Stimulated activated CD4-positive, alpha-beta T cell treated with anti-CD3 and anti-CD28 coated beads, TNF-alpha, amount 100 ng/mL, for 1 hour (primary cell): ENCODE measurements at places on chromosomes 1 and 21.

DNA sequence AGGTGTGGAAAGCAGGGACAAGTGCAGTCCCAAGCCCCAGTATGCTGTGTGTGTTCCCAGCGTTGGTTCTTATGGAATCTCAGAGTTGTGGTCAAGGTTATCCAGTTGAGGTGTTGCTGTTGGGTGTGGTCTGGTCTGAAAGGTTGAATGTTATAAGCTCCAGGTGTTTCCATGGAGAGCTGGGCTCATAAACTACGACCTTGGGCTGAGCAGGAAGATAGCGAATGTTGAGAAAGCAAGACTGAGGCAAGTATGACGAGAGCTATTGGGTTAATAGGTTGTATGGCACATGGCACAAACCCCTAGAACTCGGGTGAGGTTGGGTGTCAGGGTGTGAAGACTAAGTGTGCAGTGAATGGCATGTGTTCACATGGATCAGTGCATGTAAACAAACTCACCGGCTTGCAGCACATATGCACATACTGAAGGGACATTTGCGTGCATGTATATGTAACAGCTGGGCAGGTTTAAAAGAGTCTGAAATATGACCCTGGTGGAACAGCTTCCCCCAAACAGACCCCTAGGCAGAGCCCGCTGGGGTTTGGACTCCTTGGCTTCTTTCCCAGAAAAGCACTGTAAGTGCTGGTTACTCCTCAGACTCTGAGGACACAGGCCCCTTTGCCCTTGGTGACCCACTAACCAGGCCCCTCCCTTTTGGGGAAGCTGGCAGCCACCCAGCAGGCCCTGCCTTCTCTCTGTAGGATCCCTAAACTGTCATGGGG, 117.5 kb downstream of the NAV1 start:
- no peak for DNase-seq

DNA sequence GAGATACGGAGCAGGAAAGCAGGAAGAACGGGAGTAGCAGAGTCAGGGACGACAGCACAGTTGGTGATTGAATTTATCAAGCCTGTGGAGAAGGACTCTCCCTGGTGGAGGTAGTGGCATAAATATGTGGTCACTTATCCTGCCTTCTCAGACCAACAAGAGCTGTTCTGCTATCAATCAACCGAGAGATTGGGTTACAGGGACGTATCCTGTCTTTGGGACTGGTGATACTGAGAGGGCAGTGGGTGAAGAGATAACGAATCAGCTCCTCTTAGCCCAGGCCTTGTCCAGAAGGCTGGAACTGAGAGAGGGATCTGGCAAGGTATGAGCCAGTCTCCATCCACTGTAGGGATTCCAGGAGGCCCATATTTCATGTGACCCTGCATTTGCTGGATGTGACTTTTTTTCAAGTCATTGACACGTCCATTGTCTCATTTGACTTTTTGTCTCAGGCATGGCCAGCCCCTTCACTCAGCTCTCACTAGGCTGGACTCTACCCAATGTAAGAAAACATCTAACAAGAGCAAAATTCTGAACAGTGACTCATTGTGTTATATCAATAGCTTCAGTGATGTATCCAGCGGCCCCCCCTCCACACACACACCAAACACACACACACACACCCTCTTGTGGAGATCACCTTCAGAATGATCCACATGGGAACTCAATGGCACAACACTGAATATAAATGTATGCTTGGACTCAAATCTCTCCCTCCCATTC, 11.3 kb downstream of the C1orf116 start:
- DNase-seq = no peak

DNA sequence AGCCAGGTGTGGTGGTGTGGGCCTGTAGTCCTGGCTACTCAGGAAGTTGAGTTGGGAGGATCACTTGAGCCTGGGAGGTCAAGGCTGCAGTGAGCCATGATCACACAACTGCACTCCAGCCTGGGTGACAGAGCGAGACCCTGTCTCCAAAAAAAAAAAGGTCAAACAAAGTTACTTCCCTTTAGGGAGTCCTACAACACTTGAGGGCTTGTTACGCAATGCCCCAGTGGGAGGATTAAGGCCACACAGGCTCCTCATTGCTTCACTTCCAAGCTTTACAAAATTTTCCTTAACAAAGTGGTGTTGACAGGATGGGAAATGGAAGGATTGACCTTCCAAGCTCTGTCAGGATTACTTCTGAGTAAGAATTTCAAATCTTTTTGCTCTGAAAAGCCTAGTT, 6.2 kb upstream of the EXTL1 start:
- no peak for DNase-seq

DNA sequence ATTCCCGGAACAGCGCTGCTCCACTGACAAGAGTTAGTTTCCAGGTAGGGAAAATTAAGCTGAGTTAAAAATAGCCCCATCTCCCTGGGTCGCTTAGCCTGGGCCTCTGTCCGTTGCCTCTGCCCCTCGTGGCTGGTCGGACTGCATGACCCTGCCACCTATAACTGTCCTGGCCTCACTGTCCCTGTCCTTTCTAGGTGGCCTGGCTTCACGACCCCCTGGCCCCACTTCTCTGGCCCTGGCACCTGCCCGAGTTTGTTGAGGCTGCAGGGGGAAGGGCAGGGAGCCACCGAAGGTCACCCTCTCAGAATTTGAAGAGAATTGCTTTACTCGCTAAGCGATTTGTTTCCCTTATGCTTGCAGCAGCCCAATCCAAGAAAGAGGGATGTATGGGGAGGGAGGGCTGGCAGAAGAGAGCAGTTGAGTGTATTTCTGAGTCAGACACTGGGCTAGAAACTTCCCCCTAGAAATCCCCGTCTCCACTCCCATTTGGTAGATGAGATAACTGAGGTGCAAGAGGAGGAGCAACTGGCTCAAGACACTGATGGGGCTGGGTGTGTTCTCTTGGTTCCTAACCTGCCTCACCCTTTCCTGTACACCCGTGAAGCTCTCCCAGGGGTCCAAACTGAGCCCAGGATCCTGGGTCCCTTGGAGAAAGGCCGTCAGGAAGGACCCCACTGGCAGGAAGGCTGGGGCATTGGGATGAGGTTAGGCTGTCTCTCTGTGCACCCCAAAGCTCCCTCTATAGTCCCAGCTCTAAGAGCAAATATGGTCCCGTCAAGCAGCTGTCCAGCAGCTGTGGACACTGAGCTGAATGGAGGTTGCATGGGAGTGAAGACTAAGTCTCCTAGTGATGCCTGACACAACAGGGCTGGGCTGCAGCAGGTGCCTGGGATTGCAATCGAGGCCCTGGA, 2.9 kb upstream of the EDN2 start:
- DNase-seq = no peak

DNA sequence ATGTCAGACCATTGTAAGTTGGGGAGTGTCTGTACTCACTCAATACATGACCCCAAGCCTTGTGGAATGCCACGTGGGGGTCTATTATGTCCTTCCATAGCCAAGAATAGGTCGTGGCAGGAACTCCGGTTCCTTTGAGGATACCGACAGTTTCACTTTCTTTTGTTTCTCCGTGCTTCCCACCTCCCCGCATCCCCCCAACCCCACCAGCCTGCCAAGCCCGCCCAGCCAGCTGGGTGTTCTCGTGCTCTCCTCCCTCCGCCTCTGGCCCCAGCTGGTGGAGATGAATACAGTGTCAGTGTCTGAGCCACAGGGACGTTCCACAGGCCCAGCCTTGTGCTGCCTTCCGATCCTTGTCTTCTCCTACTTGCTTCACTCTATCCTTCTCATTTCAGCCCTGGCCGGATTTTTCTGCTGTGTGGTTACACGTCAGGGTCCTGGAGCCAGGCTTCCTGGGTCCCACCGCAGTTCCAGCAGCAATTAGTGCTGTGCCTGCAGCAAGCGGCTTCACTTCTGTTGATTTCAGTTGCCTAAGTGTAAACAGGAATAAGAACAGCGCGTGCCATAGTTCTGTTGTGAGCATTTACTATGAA, 4.1 kb upstream of the AGTRAP start:
- DNase-seq = no peak

DNA sequence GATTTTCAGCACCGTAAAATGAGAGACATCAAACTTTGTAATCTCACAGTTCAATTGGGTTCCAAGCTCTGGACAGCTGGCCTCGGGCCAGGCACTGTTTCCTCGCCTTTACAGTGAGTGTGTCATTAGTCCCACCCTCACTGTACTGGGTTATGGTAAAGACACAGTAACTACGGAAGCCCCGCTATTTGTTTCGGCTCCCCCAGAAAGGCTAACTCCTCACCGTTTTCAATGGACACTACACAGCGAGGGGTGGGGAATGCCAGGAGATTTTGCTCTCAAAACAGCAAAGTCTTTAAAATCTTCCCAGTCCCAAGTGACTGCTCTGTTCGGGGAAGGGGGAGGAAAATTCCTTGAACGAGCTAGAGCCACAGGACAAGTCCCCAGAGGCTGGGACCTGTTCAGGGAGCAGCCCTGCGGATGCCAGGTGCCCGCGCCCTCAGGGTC, 757 bp upstream of the SPSB1 start:
- DNase-seq = no peak

GRCh38 chr1:218658899-218659298, 313.8 kb downstream of the TGFB2 start:
- no peak for DNase-seq

- DNase-seq = no peak
Observed at GRCh38 chr21:32198384-32198783, 80.5 kb downstream of the MIS18A start.

DNA sequence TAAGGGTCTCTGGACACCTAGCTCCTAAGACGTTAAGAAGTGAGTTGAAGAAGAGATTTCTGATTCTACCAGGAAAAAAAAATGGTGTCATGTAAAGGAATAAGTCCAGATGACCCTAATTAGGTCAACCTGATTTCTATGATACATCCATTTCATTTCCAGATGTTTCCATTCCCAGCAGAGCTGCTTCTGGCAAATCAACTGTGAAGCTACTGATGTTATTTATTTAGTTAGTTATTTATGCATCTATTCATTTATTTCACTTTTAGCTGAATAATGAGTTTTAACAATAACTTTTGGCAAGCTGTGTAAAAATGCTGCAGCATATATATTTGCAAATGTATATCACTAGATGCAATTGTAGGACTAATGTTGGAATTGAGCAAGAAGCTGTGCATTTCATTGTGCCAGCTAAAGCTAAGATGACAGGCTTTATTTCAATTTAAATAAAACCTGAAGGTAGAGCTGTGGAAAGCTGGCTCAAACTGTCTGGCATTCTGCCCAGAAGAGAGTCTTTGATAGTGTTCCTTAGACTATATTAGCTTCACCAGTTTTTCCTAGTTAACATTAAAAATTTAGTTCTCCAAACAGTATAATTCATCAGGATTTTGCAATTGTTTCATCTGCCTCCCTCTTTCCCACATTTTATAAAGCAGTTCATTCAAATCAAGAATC, 1164.4 kb upstream of the ADGRL4 start:
- DNase-seq = no peak

DNA sequence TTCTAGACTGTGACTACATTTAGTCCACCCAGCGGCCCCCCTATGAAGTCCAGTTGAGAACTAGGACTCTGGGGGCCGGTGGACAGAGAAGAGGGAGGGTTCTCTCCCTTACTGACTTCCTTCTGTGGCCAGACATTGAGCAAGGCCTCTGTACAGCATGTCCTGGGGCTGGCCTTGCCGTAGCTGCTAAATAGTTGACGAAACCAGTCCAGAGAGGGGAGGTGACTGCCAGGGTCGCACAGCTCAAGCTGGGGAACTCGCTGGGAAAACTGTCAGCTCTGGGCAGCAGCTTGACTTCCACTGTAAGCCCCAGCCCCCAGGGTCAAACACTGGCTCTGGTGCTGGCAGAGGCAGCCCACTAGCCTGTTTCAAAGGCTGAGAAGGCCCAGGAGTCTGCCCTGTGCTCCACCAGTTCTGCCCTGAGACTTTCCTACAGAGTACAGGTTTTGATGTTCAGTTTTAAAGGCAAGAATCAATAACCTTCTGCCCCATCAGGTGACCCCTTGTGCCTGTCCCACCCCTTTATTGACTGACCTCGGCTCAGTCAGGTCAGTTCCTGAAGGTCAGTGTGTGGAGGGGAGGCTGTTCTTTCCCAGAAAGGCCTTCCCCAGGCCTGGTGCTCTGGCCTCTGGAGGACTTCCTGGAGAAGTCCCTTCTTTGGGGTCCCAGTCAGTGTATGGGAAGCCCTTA, 14.1 kb downstream of the PCSK9 start:
- no peak for DNase-seq

GRCh38 chr1:17161137-17161740, 42.0 kb upstream of the PADI2 start:
- DNase-seq = no peak

- no peak for DNase-seq
Observed at GRCh38 chr1:208475449-208475848, 231.3 kb upstream of the PLXNA2 start.

DNA sequence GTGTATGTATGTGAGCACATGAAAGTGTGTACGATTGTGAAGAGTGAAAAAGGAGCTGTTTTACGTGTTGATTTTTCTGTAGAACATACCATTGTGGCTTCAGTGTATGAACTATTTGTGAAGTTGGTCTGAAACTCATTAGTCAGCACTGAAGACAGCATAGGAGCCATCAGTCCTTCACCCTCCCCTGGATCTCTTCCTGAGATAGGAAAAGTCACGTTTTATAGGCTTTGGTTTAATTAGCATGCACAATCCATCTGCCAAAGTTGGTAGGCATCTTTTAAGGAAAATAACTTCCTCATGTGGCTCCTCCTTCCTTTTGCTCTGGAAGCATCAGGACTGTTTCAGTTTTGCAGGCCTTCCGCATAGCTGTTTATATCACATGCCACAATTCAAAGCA, 1.4 kb upstream of the RABIF start:
- no peak for DNase-seq

- no peak for DNase-seq
Observed at GRCh38 chr1:201475915-201476669, 7.1 kb upstream of the PHLDA3 start.

GRCh38 chr1:161072751-161073449, 3.2 kb upstream of the ARHGAP30 start:
- no peak for DNase-seq

DNA sequence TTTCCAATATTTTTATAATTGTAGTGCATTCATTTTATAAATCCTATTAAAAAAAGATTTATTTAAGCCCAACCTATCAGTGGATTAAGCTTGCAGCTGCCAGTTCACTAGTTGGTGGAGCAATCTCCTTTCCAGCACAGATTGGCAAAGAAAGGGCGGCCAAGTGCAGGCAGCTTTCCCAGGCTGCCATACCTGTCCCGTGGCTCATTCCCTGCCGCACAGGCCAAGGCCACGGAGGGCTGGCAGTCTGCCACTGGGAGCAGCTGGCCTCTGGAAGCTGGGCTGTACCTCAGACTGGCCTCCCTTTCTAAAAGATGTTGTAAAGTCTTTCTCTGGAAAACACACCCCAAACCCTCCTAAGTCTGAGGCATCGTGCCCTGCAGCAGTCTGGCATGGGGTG, 74.2 kb downstream of the SIM2 start:
- DNase-seq = no peak

DNA sequence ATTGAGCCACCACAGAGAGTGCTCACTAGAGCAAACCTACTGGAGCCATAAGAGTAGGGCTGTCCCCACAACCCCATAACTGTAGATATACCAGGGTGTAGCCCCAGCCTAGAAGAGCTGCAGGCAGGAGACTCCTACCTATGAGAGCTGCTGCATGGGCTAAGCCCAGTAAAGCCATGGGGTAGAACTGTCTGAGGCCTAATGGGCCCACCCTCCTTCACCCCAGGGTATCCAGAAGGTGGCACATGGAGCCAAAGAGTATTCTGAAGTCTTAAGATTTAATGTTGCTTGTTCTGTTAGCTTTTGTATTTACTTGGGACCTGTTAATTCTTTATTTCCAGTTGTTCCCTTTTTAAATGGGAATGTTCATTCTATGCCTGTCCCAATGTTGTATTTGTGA, 1193.7 kb upstream of the ADGRL2 start:
- DNase-seq = no peak

GRCh38 chr1:223245411-223245810, 102.4 kb upstream of the TLR5 start:
- DNase-seq = no peak
